ENCODE measurements at places on chromosomes 2 and 18. TPM values are rescaled to one million over a fixed set of nuclear protein-coding genes. Genes with fewer than 3 reads are reported as not detected.

DNA sequence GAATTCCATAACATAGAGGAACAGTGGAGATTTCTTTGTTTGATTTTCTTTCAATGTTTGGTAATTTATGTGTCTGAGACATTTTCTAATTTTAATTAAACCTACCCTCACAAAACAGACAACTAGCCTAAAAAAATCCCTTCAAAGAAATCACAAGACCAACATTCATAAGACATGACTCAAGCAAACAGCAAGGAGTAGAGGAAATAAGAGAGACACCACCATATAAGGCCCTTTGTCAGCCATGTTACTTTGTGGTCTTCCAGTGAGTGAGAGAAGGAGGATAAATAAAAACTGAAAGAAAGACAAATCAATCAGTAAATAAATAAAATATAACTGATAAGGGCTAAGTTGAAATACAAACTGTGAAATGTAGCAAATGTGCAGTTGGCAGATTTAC lies 830.8 kb upstream of the SLC39A10 start:
- no peak for DNase-seq

Gene LINC00305
- not detected for total RNA-seq

DNA sequence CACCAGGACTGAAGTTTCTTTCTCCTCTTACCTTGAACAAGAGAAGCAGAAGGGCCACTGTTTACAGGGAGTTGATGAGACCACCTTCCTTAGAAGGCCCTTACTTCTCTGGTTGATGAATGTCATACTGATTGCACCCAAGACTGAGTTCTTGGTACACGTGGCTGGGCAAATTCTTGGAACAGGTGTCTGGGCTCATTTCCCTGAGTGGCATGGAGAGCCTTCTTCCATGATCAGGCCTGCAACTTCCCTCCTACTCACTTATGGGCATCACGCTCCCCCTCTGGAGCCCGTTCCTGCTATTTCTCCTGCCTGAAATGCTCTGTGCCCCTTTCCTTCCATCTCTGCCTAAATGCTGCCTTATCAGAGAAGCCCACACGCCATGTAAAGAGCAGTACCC lies 110.3 kb downstream of the PTPRM start:
- DNase-seq: no peak

GRCh38 chr2:105604938-105605337 lies 139.8 kb upstream of the NCK2 start:
- DNase-seq: no peak

Gene DNAH6
- total RNA-seq: 0.13 TPM

Gene AGPS
- total RNA-seq: 20.2 TPM

Gene PAX8
- total RNA-seq: 2.7 TPM
